ENCODE measurements at places on chromosomes 6 and 20. TPM values are rescaled to one million over a fixed set of nuclear protein-coding genes. Genes with fewer than 3 reads are reported as not detected.

The CFB gene
- total RNA-seq: 2.2 TPM

The MYLK2 gene
- not detected for total RNA-seq

DNA sequence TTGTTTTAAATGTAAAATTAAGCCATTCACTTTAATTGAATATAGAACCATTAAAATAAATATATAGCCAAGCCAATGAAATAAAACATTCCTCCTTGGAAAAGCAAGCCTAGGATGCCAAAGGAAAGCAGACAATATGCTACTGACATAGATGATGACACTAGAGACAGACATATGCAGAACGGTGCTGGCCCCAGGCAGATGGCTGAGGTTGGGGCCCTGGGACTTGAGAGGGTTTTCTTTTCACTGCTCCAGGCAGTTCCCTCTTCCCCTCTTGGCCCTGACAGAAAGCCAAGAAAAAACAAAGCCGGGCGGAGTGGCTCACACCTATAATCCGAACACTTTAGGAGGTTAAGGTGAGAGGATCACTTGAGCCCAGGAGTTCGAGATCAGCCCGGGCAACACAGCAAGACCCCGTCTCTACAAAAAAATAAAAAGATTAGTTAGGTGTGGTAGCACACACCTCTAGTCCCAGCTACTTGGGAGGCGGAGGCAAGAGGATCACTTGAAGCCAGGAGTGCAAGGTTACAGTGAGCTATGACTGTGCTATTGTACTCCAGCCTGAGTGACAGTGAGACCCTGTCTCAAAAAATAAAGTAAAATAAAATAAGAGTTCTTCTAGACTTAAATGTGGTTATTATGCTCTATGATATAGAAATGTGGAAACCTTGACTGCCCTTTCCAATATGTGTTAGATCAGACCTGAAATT lies 31.2 kb downstream of the FASTKD5 start:
- no peaks in the 10 kb centered on the region for H3K36me3 ChIP-seq
- no peak for DNase-seq
- no peak overlapping the region for H3K4me3 ChIP-seq
- H3K27ac ChIP-seq: no peak overlapping the region
- peaks cover 4% of the 10 kb centered on the region for H3K4me1 ChIP-seq
- H3K27me3 ChIP-seq: no peaks in the 10 kb centered on the region

GRCh38 chr6:114290864-114291263 lies 52.0 kb downstream of the HS3ST5 start:
- H3K27ac ChIP-seq: no peak overlapping the region
- no peaks in the 10 kb centered on the region for H3K27me3 ChIP-seq
- DNase-seq: no peak
- H3K36me3 ChIP-seq: no peaks in the 10 kb centered on the region

GRCh38 chr6:118377711-118378414 lies 170.2 kb upstream of the PLN start:
- H3K36me3 ChIP-seq: no peaks in the 10 kb centered on the region
- H3K27ac ChIP-seq: no peak overlapping the region
- no peaks in the 10 kb centered on the region for H3K27me3 ChIP-seq
- H3K4me1 ChIP-seq: no peaks in the 10 kb centered on the region
- no peak overlapping the region for H3K4me3 ChIP-seq

DNA sequence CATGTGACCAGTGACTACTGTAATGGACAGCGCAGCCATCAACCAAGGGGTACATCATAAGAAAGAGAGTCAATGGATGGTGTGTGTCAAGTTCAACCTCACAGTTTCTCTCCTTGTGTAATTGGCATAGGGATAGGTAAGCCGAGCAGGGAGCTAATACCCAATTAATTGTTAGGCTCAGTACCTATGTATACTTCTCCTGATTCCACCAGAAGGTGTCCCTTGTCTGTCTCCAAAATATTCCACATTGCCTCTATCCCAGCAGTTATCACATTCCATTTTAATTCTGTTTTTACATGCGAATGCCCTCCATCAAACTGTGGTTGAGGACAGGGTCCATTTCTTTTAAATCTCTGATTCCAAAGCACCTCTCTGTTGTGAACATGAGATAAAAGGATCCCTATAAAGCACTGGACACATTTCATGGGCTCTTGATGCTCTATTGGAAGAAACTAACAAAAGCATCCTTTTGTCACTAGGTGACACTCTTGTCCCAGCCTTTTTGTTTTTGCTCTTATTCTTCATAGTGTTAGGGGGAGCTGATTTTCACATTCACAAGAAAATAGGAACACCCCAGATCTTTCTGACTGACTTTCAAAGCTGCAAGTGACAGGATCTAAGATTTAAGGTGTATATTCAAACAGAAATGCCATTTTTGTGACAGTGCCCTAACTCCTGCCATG lies 38.9 kb downstream of the FBXO9 start:
- peaks cover 20% of the 10 kb centered on the region for H3K36me3 ChIP-seq
- H3K27me3 ChIP-seq: no peaks in the 10 kb centered on the region
- no peak overlapping the region for H3K4me3 ChIP-seq
- no peaks in the 10 kb centered on the region for H3K4me1 ChIP-seq
- no peak overlapping the region for H3K27ac ChIP-seq
- DNase-seq: no peak

GRCh38 chr6:12262236-12263061 lies 27.7 kb upstream of the EDN1 start:
- no peak overlapping the region for H3K27ac ChIP-seq
- no peaks in the 10 kb centered on the region for H3K4me1 ChIP-seq
- DNase-seq: no peak
- no peaks in the 10 kb centered on the region for H3K36me3 ChIP-seq
- no peaks in the 10 kb centered on the region for H3K27me3 ChIP-seq

- no peak overlapping the region for H3K4me3 ChIP-seq
- no peaks in the 10 kb centered on the region for H3K27me3 ChIP-seq
- no peak overlapping the region for H3K27ac ChIP-seq
- DNase-seq: no peak
Observed at GRCh38 chr6:57074383-57074782, 15.6 kb upstream of the ZNF451 start.

The NR2E1 gene
- total RNA-seq: not detected

The BPIFB1 gene
- total RNA-seq: not detected

The LHFPL5 gene
- total RNA-seq: not detected
